ENCODE measurements at places on chromosomes 4 and X.

GRCh38 chrX:66009231-66009845, 30.5 kb downstream of the VSIG4 start:
- DNase-seq: no peak

GRCh38 chr4:82746705-82747574, 51.7 kb downstream of the SCD5 start:
- no peak for DNase-seq

GRCh38 chr4:38695809-38696208, 31.8 kb downstream of the KLF3 start:
- no peak for DNase-seq

- DNase-seq: no peak
These were observed 1629.0 kb downstream of the ARAP2 start for GRCh38 chr4:34615315-34615714.

- DNase-seq: no peak
These were observed 136.4 kb upstream of the GUCY1A1 start for GRCh38 chr4:155530290-155530689.

GRCh38 chr4:108693211-108693610, 42.8 kb downstream of the OSTC start:
- DNase-seq: no peak

DNA sequence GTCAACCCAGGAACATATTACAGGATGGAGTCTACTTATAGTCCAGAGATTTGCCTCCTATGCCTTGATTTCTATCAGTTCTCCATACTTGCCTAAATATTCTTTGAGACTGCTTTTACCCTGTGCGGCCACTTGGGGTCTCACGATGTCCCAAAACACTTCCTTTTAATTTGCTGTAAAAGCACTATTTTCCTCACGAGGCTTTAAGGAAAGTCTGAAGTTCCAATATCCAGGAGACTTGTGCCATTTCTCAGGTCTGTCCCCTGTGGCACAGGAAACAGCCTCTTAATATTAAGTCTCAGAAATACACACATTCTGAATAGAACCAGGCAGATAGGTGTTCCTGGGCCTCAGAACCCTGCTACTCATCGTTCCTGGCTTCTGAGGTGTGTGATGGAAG, 142.9 kb downstream of the TMEM164 start:
- DNase-seq: no peak

DNA sequence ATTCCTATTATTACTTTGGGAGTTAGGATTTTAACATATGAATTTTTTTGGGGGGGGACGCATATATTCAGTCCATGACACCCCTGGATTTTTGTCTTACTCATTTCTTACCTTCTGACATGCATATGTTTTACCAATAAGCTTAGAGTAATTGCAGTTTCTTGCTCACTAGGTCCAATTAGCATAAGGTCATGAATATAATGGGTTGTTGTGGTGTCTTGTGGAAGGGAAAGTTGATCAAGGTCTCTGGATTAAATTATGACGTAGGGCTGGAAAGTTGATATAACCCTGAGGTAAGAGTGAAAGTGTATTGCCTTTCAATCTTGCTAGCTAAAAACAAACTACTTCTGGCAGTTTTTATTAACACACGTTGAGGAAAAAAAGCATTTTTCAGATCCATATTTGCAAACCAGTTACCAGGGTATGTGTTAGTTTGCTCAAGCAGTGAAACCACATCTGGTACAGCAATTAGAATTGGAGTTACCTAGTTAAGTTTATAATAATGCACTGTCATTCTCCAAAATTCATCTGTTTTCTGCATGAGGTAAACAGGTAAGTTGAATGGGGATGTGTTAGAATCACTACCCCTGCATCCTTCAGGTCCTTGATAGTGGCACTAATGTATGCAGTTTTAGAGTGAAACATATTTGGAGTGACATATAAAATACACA, 32.0 kb downstream of the STIM2 start:
- DNase-seq: no peak

GRCh38 chr4:139969635-139970266, 184.2 kb downstream of the MAML3 start:
- DNase-seq: no peak

- DNase-seq: no peak
These were observed 62.8 kb downstream of the SHISA3 start for GRCh38 chr4:42460043-42460442.

GRCh38 chrX:38961936-38962335, 160.7 kb downstream of the MID1IP1 start:
- DNase-seq: no peak

GRCh38 chr4:128068918-128069317, 7.8 kb downstream of the LARP1B start:
- no peak for DNase-seq

DNA sequence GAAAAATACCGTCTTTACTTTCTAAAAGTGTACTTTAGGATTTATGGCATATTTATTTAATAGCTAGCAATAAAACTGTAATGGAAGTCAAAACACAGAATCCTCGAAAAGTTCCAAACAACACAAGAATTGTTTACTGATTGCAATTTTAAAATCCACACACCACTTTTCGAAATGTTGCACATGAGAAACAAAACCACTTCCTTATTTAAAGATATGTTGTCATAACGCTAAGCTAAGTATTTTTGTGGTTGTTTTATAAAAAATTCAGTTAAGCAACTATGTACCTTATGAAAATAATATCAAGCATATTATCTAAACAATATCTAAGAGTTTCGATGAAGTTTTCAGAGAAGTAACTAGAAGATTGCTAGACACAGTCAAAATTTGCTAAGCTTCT, 344 bp downstream of the TMPRSS11D start:
- no peak for DNase-seq

- no peak for DNase-seq
These were observed 5.2 kb downstream of the TSPYL2 start for GRCh38 chrX:53087388-53087831.

DNA sequence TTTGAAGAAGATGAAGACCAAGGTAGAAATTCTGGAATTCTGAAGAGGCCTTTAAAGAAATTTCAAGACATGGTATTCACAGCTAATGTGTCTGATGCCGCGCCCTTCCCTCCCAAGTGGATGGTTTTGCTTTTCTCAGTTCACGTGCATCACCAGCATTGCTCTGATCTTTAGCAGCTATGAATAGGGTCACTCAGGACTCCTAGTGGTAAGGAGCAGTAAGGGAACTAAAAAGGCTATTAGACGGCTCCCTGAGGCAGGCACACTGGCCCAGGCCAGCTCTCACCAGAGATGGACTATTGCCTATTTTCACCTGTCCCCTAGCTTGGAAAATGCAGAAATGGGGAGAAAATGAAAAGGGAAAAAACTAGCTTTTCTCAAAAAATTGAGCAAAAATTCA, 447.5 kb upstream of the RASGEF1B start:
- DNase-seq: no peak

DNA sequence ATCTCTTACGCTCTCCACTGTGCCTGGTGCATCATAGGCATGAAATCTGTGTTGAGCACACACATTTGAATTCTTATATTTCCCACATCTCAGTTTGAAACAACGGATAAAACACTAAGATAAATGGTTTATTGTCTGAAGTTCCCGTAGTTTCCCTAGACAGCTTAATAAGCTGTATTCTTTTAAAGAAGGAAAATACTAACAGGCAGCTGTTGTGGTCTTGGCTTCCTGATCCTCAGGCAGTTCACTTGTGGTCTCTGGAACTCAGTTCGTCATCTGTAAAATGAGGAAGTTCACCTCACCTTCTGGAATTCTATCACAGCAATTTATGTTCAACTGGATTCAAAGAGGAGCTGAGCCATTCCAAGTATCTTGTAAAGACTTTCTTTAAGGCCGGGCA, 1805.6 kb upstream of the TENM3 start:
- DNase-seq: no peak

DNA sequence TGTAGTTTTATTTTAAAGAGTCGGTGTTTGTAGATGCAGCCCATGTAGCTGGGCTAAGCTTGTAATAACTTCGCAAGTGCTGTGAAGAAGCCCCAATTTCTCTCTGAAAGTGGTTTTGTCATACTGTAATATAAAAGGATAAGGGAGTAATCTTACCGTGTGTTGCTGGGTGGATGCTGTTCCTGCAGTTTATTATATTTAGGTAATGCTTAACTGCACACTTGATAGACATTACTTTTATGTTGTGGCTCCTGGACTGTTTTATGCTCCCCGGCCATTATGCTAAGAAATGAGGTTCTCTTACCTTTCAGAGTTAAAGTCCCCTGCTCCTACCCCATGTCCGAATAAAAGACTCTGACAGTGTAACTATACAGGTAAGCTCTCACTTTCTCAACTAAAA, 789.4 kb downstream of the RPA4 start:
- DNase-seq: no peak

DNA sequence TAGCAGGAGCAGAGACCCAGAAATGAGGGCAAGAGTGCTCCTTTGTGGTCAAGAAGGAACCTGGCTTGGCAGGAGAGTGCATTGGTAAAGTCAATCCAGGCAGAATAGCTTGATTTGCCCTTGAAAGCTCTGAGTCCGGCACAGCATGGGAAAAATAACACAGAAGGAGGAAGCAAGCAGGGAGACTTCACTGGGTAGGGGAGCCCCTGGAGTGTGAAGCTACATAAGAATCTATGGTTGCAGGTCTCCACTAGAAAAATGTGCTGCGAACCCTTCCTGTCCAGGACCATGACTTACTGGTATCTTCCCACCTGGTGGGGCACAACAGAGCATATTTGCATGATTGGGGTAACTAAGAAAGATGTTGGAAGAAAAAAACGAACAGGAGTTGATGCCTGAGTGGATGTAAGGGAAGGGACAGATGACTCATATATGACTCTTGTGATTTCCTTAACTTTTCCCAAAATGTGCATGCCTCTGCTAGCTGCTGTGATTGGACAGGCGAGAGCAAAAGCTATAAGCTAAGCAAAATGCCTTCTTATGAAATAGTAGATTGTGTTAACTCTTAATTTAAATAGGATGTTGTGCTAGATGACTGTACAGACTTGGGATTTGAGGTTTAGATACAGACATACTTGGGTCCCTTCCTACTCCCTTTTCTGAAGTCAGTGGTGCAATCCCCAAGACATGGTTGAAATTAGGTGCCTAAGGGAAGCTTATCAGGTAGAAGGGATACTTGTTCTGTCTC, 3.3 kb downstream of the IL13RA1 start:
- no peak for DNase-seq

DNA sequence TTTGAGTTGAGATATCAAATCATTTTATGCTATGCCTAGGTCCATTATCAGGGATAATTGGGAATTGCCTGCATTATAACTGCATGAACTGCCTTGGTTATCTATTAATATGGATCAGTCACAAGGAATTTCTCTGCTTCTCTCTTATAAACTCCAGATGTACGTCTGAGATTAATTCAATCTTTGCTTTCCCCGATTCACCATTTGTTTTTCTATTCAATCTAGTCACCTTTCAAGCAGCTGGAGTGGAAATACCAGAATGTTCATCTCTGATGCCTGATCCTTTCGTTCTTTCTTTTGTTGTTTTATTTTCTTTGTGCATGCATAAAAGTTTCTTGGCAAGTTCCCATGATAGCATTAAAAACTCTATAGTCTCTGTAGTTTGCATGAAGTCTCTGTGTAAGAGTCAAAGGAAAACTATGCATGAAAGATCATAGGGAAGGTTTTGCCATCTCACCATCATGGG, 22.6 kb downstream of the SYNPO2 start:
- DNase-seq: no peak

DNA sequence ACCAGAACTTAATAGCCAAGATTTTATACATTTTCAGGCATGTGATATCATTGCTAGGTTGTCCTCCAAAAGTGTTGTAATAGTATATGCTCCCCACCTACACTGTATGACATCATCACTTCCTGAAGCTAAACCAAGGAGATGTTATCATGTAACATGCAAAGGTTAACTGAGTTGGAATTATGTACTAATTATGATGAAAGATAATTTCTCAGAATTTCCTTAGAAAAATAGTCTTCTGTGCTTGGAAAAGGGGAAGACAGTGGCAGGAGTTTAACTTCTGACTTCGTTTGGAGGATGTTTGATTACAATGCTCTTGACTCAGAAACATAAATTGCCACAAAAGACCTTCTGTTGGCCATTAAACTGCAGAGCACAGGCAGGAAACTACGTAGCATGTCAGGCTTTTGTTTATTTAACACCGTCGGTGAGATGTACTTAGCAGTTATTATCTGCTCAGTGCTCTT, 83.6 kb upstream of the GUCY1A1 start:
- DNase-seq: no peak

- DNase-seq: no peak
These were observed 200.4 kb downstream of the ADGRL3 start for GRCh38 chr4:61400439-61401038.

DNA sequence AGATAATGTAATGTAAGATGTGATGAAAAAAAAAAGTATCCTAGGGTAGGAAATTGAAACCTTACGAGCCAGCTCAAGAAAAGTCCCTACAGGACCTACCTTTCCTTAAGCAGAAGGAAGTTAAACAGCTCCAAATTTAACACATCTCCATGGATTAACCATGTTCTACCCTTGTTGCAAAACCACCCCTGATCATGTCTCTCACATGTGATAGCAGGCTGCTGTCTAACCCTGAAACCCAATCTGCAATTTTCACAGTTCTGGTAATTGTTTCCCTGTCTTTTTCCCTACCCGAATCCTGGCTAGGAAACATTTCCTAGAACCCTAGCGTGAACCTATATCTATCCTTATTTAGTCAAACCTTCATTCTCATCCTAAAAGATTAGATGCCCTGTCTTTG, 198.9 kb downstream of the SPOCK3 start:
- DNase-seq: no peak

GRCh38 chrX:7852166-7852565, 9.2 kb downstream of the VCX start:
- no peak for DNase-seq

All from activated CD4-positive, CD25-positive, alpha-beta regulatory T cell (primary cell).